Stimulated activated CD4-positive, alpha-beta T cell treated with anti-CD3 and anti-CD28 coated beads, Interleukin-1b, Interleukin-23, amount 100 ng/mL, for 1 hour (primary cell): ENCODE measurements at places on chromosomes 11 and 22.

DNA sequence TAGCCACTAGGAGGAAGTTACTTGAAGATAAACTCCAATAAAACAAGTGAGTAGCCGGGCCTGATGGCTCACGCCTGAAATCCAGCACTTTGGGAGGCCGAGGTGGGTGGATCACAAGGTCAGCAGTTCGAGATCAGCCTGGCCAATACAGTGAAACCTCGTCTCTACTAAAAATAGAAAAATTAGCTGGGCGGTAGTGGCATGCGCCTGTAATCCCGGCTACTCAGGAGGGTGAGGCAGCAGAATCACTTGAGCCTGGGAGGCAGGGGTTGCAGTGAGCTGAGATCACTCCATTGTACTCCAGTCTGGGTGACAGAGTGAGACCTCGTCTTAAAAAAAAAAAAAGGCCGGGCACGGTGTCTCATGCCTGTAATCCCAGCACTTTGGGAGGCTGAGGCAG lies 34.0 kb upstream of the CLPB start:
- no peak for DNase-seq

- DNase-seq: no peak
These were observed 2.5 kb downstream of the IGLL5 start for GRCh38 chr22:22890085-22890484.

DNA sequence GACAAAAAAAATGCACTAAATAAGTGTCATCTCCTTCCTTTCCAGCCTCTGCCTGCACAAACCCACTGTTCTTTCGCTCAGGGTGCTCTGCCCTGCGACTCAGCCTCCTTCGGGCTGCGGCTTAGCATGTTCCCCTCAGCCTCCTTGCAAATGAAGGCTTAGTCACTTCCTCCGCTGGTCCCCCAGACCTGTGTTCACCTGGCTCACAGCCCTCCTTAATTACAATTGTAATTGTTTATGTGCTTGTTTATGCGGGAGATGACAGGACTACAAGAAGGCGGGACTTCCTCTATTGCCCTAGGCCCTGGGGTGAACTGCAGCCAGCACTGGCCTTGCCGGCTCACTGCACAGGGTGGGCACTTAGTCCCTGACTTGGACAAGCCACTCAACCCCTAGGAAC lies 303.6 kb downstream of the KIRREL3 start:
- DNase-seq: no peak

DNA sequence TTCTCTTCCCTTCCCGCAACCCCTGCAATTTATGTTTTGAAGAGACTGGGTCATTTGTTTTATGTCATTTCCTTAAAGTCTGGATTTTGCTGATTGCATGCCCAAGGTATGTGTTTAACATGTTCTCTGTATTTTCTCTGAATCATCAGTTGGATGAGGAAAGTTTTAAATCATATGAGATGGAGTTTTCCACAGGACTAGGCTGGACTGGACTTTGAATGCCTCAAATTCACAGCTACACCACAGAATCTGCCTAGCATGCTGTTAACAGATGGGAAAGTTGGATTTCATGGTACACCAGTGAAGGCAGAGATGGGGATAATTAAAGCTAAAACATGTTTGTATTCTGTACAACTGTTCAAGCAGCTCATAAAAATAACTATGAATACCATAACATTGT lies 62.6 kb downstream of the CWC15 start:
- no peak for DNase-seq

- no peak for DNase-seq
These were observed 40.5 kb downstream of the KREMEN1 start for GRCh38 chr22:29113319-29113718.

DNA sequence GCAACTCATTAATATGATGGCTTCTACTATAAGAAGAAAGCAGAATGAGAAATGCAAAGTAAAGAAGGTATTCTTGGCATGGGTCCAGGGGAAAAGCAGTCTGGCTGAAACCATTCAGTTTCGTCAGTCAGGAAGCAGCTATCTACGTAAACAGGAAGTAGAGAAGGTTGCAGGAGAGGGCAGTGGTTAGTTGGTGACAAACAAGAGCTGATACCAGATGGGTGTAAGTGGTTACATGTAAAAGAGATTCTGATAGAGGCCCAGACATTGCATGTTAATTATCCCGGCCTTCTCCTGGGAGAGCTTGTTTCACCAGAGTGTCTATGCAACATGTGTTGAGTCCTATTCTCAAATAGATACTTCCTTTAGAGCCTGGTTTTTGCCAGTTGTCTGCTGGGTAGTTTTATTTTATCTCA lies 58.4 kb upstream of the PSMA1 start:
- no peak for DNase-seq
